Kidney tubule cell (primary cell): ENCODE measurements at places on chromosomes 13 and 19.

DNA sequence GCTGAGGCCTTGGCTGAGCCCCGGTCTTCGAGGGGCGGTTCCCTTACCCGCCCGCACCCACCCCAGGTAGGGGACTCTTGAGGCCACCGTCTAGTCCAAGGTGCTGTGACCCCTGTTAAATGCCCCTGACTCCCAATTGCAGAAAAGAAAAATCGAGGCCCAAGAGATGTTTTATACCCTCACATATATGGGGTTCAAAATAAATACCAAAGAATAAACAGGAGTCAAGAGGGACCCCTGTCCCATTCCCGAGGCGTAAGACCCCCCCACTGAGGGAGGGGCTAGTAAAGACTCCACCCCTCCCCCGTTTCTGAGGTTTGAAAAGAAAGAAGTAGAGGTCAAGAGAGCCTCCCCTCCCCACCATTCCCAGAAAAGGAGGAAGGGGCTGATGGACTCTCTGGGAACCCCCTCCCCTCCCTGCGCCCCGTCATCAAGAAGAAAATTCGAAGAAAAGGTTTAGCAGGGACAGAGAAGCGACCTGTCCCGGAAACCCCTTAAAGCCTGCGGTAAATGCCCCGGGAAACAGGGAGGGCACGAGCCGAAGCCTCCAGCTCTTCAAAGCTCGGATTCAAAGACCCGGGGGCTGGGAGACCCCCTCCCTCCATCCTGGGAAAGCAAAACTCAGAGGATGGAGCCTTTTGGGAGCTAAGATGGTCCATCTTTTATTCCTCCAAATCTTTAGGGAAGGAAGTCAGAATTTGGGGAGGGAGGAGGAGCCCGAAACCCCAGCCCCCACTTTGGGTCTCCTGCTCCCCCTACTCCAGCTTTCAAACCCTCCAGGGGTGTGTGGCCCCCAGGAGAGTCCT is 755 bp upstream of the RAB3A start:
- DNase-seq = no peak

DNA sequence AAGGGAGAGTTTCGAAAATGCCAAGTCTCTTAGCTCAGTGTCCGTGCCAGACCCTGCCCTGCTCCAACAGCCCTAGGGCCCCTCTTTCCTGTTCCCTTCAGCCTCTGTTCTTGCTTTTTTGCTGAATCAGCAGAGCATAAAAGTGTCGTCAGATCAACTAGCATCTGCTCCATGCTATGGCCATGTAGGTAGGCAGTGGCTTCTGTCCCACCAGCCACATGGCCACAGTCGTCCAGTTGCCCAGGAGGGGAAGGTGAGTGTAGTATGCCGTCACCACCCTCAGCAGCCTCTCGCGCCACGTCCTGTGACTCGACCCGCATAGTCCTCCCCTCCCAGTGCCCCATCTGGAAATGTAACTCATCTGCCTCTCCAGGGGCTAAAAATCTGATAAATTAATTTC is 50.9 kb upstream of the ATP11A start:
- no peak for DNase-seq

GRCh38 chr19:53659292-53659691 is 27.5 kb downstream of the DPRX start:
- peak; percentile 6 for DNase-seq

GRCh38 chr19:9936326-9937000 is at the start of gene OLFM2:
TSS of gene OLFM2 (minus strand) at chr19:9936515. CDS start at chr19:9936366, 149 bp downstream.
- no peak for DNase-seq

GRCh38 chr19:1269478-1270212 is 513 bp downstream of the CIRBP start:
- DNase-seq = peak; percentile 86

DNA sequence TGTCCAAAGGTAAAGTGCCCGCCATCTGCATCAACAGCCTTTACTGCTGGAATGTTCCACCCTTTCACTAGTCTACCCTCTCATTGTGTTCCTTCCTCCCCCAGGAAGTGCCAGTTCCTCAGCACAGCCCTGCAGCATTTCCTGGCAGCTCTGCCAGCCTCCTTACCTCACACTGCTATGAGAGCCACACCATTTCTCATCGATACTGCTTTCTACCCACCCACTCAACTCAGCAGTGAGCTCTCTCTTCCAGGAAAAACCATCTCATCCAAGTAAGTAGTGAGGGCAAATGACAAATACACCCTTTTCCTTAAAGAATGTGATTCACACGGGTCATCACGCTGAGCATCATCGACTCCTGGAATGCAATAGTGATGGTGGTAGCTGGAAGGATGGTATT is 19.8 kb downstream of the UQCRFS1 start:
- peak; percentile 74 for DNase-seq

GRCh38 chr19:11041966-11042627 is 47.2 kb upstream of the LDLR start:
- DNase-seq = peak; percentile 75

GRCh38 chr13:75454497-75454896 is 27.5 kb downstream of the TBC1D4 start:
- DNase-seq = no peak

- DNase-seq = no peak
Observed at GRCh38 chr19:15156391-15156790, 44.4 kb downstream of the NOTCH3 start.

- DNase-seq = peak; percentile 39
Observed at GRCh38 chr19:15456871-15457700, 7.3 kb downstream of the RASAL3 start.

- no peak for DNase-seq
Observed at GRCh38 chr19:45913874-45914830, at the start of gene NANOS2. TSS of gene NANOS2 (minus strand) at chr19:45914778. CDS start at chr19:45914693, 85 bp downstream.

DNA sequence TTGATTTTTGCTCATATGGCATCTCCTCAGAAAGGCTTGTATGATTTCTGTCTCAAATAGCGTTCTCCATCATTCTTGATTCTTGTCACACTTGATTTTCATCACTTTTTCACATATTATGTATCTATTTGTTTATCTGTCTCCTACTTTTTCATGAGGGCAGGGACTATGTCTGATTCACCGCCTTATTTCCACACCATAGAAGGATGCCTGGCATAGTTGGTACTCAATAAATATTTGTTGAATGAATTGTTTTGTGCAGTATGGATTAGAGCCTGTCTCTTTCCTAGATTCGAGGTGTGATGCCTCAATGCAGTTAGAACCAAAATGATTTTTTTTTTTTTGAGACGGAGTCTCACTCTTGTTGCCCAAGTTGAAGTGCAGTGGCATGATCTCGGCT is 12.1 kb downstream of the SAE1 start:
- DNase-seq = no peak

DNA sequence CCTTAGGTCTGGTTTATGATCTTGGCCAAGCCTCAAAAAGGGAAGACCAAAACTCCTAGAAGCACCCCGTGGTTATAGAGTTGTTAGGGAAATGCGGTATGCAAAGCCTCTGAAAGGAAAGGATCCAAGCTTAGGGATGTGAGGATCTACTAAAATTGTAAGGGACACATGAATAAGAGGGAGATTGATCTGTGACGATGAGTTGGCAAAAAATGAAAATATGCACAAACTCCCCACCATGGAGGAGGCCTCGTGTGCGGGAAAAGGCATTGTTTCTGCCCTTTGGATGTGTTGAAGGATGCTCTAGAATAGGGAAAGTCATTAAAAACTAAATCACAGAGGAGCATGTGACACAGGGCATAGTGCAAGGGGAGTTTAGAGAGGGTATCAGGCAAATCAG is 88.7 kb upstream of the UBL3 start:
- no peak for DNase-seq

- no peak for DNase-seq
Observed at GRCh38 chr13:39682788-39683187, 27.3 kb downstream of the COG6 start.

GRCh38 chr19:50549927-50550593 is 18.2 kb downstream of the LRRC4B start:
- no peak for DNase-seq

- DNase-seq = peak; percentile 27
Observed at GRCh38 chr19:4722671-4723594, 709 bp downstream of the DPP9 start.

- peak; percentile 59 for DNase-seq
Observed at GRCh38 chr19:33819880-33820781, 23.5 kb downstream of the KCTD15 start.

DNA sequence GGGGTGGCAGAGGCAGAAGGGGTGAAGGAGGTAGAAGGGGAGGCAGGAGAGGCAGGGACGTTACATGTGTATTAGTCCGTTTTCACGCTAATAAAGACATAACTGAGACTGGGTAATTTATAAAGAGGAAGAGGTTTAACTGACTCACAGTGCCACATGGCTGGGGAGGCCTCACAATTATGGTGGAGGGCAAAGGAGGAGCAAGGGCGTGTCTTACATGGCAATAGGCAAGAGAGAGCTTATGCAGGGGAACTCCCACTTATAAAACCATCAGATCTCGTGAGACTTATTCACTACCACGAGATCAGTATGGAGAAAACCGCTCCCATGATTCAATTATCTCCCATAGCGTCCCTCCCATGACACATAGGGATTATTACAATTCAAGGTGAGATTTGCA is 19.0 kb upstream of the ACOD1 start:
- no peak for DNase-seq

GRCh38 chr13:101157261-101157660 is 259.0 kb downstream of the NALCN start:
- DNase-seq = peak; percentile 72

- peak; percentile 30 for DNase-seq
Observed at GRCh38 chr19:18737337-18737953, 53.7 kb downstream of the COMP start.

GRCh38 chr13:50452756-50453155 is 390.7 kb downstream of the DLEU7 start:
- no peak for DNase-seq

GRCh38 chr19:33096005-33096404 is 15.0 kb downstream of the GPATCH1 start:
- peak; percentile 75 for DNase-seq

DNA sequence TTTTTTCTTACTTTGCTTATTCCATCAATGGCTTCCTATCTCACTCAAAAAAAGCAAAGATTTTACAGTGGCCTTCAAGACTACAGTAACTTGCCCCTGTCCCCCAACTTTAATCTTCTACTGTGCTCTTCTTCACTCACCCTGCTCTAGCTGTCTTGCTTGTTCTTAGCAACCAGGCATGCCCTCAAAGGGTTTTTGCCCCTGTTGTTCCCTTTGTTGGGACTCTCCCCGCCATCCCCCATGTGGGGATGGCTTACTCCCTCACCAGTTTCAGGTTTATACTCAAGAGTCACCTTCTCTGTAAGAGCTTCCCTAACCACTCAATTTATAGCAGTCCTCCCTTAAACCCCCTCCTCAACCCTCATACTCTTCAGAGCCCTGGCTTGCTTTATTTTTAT is 5.4 kb downstream of the MTMR6 start:
- DNase-seq = no peak

DNA sequence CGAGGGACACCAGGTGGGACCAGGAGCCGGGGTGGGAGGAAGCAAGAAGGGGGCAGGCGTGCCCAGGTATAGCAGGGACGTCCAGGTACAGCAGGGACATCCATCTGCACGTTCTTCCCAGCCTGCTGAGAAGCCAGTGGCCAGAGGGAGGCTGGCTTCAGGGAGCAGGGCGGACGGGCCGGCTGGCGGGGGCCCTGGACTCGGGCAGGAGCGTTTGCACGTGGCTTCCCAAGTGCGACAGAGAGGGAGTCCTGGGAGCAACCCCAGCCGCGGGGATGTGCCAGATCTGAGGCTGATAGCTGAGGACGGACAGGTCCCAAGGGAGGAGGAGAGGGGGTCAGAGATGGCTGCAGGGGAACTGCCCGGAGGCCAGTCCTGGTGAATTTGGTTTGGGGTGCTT is 36.7 kb downstream of the MYO9B start:
- no peak for DNase-seq

DNA sequence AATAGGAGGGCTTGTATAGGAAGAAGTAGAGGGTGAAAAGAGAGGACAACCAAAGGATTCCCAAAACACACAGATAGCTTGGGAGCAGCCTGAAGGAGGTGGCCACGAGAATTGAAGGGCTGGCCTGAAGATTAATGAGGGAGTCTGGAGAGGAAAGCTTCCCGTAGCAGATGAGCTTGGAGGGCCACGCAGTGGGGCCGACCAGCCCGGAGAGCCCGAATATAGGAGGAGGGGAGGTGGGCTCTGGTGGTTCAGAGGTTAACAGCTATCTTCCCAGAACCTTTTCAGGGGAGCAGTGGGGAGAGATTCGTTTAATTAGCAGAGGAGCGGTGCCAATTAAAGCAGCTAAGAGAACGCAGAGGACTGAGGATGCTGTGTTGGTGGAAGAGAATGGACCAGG is 154.9 kb downstream of the STK24 start:
- no peak for DNase-seq

DNA sequence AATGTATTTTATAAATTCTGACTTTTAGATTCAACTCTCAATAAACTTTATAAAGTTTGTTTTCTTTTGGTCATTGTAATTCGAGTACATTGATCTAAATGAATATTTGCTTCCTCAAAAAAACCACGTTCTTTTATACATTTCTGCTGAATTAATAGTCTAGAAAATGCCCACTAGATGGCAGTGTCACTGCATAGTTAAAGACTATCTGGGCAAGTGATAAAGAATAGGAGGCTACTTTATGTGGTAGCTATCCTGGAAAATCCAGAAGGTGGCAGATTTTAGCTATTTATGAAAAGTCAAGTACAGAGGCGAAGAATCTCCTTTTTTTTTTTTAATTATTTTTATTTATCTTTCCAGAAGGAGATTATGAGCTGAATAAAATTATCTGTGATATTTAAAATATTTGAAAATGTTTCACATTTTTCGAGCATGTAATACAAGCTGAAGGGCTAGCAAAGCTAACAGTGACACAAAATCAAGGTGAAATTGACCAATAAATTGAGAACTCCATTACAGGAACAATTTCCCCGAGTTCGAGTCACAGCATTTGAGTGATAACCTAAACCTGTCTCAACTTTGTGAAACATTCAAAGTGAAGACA is 221.8 kb downstream of the OLFM4 start:
- peak; percentile 75 for DNase-seq

- DNase-seq = peak; percentile 60
Observed at GRCh38 chr19:40584007-40584406, 7.3 kb downstream of the SHKBP1 start.

DNA sequence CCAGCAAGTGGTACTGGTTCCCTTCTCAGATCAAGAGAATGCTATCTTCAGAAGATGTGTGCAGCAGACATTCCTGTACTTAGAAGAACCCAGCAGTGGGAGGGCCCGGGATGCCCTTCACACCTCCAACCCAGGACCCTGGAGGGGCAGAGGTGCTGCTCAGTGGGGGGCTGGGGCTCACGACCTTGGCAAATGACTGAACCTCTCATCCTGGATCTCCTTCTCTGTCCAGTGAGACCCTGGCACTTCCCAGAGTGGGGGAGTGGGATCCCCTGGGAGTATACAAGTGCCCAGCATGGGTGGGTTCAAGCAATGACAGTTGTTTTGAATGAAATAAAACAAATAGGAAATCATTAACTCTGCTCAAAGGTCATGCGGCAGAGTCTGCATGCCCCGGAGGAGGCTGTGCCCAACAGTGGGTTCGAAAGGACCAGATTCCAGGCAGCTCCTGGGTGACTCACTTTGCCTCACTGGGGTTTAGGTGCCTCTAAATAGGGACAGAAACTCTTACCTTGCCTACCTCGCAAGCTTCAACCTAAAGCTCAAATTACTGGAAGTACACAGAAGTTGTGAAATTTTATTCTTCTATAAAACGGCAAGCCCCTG is 26.9 kb downstream of the GGACT start:
- peak; percentile 49 for DNase-seq
